ENCODE measurements at places on chromosomes 5 and 9. TPM values are rescaled to one million over a fixed set of nuclear protein-coding genes. Genes with fewer than 3 reads are reported as not detected.

Gene GTF2H2
- 25.3 TPM for total RNA-seq

Gene AQP7
- 2.7 TPM for total RNA-seq

Gene ITGA2
- total RNA-seq, result 5.2 TPM

Gene OTP
- total RNA-seq, result not detected

Gene NPM1
- total RNA-seq, result 519 TPM

GRCh38 chr9:5895782-5896181, 5.1 kb downstream of the MLANA start:
- DNase-seq, result no peak

- no peak for DNase-seq
Measured at GRCh38 chr5:68845131-68845530, 248.7 kb upstream of the SLC30A5 start.

DNA sequence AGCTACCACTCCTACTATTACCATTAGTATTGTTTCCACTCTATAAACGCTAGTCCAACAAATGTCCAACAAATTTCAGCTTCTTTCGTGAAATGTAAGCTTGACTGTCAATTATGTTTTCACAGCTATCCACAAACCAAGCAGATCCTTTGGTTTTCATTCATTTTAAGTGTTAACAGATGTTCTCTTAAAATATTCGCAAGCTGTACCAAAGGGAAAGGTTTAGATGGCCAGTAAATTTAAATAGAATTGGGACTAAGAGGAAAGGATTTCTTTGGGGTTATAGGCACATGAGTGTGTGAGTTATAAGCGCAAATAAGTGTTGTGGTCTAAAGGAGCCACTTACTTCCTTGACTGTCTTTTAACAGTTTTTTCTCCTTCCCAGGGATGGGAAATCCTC, 136.8 kb upstream of the ADRA1B start:
- no peak for DNase-seq

DNA sequence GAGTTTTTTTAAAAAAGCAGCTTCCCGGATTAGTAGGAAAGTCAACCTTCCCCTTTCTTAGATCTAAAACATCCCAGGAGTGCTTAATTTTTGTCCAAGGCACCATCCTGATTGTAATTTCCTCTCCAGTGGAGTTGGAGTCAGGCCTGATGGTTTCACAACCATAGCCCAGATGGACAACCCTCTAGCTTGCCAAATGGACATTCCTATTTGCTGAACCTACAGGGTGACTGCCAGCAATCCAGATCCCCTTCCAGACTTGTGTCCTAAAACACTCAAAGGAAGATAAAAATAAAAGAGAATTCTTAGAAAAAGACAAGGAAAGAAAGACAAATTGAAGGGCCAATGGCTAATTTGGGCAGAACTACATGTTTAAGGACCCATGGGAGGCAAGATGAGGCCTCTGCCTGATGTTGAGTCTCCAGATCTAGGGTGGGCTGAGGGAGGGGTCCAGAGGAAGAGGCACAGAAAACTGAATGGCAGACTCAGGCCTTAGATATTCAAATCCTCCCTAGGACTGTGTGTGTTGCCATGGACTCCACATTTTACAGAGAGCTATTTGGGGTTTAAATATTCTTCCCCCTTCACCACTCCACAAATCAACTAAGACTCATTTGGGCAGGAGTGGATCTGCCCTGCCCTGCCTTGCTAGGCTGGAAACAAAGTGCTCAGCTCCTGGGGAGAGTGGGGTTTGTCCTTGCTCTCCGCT, 38.5 kb upstream of the SLC44A1 start:
- peak; percentile 79 for DNase-seq

- no peak for DNase-seq
Measured at GRCh38 chr9:70883056-70883455, 238.4 kb downstream of the TRPM3 start.

GRCh38 chr5:43573058-43573457, 16.2 kb upstream of the PAIP1 start:
- DNase-seq, result no peak

DNA sequence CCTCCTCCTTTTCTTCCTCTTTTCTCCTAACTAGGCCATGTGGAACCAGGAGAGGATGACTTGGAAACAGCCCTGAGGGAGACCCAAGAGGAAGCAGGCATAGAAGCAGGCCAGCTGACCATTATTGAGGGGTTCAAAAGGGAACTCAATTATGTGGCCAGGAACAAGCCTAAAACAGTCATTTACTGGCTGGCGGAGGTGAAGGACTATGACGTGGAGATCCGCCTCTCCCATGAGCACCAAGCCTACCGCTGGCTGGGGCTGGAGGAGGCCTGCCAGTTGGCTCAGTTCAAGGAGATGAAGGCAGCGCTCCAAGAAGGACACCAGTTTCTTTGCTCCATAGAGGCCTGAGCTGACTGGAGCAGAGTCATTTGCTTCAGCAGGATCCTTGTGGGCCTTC, 13.7 kb downstream of the NUDT2 start:
- DNase-seq, result peak; percentile 87

- no peak for DNase-seq
Measured at GRCh38 chr5:67378256-67378655, 181.7 kb upstream of the CD180 start.

DNA sequence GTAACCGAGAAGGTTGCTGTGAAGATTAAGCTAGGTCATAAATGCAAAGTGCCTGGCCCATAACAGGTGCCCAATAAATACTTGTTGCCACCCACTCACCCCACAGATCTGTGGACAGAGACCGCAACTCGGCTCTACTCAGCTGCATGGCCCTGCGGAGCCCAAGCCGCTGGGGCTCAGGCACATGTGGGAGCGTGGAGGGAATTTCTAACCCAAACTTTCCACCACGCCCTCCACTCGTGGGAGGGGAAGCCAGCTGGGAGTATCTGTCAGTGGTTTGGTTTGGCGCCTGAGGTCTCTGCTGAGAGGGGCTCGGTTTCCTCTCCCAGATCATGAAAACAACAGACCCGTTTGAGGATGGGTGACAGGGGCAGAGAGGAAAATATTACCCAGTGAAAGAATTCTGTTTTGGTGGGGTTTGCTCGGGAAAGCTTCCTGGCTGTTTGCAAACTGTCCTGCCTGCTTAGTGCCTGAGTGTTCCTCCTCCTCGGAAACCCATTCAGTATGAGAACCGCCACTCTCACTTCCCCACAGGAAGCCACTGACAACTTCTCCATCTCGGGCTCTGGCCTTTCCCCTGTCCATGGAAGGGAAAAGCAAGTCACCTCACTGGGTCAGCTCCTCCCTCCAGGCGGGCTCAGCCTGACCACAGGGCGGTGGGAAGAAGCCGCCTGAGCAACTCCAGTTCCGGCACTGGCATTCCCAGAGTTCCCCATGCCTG, 60.1 kb downstream of the RGS3 start:
- peak; percentile 84 for DNase-seq

Measured in aorta (tissue), 5 donors.